ENCODE measurements at places on chromosomes 4 and X.

GRCh38 chr4:143736861-143737260 is 36.4 kb upstream of the FREM3 start:
- DNase-seq: no peak

- DNase-seq: no peak
These were observed 138.2 kb downstream of the COX18 start for GRCh38 chr4:72931346-72931745.

GRCh38 chr4:45453258-45453853 is 670.5 kb downstream of the GABRG1 start:
- peak; percentile 34 for DNase-seq

- DNase-seq: no peak
These were observed 100.0 kb downstream of the ADRA2C start for GRCh38 chr4:3865986-3866812.

- peak; percentile 22 for DNase-seq
These were observed 206.7 kb downstream of the RASL11B start for GRCh38 chr4:53068755-53069330.

- DNase-seq: no peak
These were observed 8.8 kb downstream of the TMEM255A start for GRCh38 chrX:120302434-120302833.

- peak; percentile 48 for DNase-seq
These were observed 216.8 kb upstream of the PSAPL1 start for GRCh38 chr4:7651461-7651921.

- DNase-seq: peak; percentile 73
These were observed 46.4 kb downstream of the ACOX3 start for GRCh38 chr4:8394061-8394519.

DNA sequence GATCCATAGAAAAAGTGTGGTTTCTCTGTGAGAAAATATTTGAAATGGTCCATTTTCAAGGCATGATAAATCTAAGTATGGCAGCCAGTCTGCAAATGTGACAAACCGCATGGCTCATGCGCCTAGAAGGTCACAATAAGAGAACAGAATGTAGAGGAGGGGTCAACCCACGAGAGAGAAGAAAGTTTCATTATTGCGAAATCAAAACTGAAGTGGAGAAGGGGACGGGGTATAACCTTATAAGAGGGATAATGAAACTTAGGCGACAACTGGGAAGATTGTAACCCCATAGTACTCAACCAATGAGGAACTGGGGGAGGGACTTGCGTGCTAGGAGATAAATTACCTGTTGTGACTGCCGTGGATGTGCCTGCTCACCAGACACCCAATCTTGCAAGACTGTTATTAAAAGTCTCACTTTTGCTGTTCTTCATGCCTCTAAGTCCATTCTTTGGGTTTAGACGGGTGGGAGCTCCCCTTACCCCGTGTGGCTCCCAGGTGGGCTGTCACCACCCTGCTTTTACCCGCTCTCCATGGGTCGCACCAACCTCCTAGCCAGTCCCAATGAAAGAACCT is 21.3 kb upstream of the ZCCHC4 start:
- DNase-seq: no peak

All from fibroblast of mammary gland (primary cell).